Choroid plexus epithelial cell (primary cell): ENCODE measurements at places on chromosomes 6 and 20.

DNA sequence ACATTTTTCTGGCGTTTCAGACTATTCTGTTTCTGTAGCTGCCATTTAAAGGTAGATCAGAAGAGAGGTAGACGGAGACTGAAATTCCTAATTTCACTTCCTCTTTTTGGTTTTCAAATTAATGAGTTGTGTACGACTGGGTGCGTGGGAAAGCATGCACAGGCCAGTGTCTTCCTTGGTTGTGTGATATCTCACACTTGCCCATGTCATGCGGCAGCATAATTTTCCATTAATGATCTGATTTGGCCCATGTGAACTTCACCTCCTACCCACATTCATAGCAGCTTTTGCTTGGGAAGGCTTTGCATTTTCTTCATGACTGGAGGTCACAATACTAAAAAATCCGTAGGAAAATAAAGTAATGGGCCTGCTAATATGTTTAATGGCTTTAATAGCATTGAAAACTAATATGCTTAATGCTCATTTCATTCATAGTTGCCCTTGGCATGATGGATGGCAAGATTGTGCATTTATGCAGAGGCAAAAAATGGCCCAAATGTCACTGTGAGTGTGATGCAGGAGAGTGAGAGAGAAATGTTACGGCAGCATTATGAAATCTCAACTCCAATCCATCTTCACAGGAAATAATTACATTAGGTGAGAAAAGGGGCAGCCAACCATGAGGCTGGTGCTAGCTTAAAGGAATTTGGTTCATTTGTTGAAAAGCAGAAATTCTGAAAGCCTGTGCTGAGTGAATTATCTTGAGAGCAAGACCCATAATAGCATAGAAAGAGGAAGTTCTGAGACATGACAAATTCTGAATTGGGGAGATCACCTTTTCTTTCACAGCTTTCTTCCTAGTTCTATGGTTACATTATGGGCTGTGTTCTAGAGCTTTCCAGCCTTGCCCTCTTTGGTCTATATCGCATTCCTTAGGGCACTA is 69.0 kb upstream of the UST start:
- DNase-seq = no peak

- no peak for DNase-seq
Measured at GRCh38 chr6:106966671-106967640, 7.6 kb downstream of the CD24 start.

GRCh38 chr6:136968837-136969236 is 46.7 kb downstream of the SLC35D3 start:
- DNase-seq = no peak

DNA sequence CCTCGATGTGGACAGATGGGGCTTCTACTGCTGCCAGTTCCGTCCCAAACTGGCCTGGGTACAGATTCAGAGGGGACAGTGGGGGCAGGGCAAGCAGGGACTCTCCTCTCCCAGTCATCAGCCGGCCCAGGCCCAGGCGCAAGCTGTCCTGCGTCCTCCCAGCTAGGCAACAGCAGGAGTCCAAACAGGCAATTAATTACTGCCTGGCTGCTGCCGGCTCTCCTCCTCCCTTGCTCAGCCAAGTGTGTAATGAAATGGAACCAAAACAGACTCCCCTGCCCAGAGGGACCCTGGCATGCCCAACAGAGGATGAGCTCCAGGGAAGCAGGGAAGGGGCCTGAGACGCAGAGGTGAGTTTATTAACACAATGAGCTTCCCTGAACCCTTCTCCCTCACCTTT is 17.8 kb upstream of the SLC32A1 start:
- no peak for DNase-seq

DNA sequence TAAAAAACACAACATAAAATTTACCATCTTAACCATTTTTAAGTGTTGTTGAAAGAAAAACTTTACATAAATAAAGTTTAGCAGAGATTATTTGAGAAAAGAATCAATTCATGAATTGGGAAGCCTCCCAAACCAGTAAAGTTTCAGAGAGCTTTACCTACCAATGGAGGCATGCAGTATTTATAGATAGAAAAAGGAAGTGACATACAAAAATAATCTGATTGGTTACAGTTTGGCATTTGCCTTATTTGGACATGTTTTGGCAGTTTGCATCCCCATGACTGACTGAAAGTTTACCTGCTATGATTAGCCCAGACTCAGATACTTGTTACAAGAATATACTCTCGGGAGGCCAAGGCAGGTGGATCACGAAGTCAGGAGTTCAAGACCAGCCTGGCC is 3.7 kb upstream of the CMTR1 start:
- DNase-seq = no peak

GRCh38 chr20:38073307-38074071 is 39.9 kb downstream of the RPRD1B start:
- DNase-seq = peak; percentile 99

GRCh38 chr6:114634016-114634415 is 291.2 kb upstream of the HS3ST5 start:
- no peak for DNase-seq

DNA sequence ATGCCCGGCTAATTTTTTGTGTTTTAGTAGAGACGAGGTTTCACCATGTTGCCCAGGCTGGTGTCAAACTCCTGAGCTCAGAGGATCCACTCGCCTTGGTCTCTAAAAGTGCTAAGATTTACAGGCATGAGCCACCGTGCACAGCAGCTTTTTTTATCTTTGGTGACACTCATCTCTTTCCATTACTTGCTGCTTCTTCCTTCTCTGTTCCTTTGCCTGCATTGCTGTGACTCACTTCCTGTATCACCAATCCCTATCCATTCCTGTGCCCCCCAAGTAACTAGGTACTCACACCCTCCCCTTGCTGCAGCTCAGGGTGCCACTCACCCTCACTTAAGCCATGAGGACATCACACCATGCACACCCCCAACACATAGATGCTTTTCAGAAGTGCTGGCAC is 24.6 kb downstream of the KHDC1L start:
- no peak for DNase-seq

GRCh38 chr6:15897063-15897876 is 231.6 kb upstream of the MYLIP start:
- peak; percentile 73 for DNase-seq

DNA sequence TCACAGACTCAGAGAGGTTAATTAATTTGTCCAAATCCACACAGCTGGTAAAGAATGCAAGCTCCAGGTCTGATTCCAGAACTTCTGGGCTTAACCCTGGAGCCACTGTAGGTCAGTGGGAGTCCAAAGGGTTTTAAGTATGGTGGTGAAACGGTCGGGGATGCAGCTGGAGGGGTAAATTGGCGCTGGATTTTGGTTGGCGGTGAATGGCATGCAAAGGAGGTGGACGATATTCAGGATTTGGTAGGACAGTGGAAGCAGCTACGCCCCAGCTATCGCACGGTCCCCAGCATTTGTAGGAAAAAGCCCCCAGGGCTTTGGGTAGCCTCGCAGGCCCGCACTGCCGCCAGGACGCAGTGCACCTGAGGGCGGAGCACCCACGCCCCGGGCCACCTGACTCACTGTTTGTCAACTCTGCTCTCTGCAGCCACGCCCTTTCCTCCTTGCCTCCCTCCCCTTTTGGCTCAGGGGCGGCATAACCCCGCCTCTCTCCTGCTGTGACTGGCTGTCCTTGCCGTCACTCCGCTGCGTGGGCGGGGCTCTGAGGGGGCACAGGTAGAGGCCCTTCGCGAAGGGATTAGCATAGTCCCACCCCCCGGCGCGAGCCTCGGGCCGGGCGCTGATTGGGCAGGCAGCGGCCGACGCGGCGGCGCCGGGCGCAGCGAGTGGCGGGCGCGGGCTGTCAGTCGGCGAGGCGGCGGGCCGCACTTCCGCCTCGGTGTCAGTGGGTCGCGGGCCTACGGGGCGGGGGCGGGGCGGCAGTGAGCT is at the start of gene OSBPL2:
TSS of gene OSBPL2 (plus strand) at position 721 of the 768 bp plus-strand sequence. CDS start 17,664 bp downstream, outside the sequence.
- DNase-seq = peak; percentile 98

GRCh38 chr6:68637071-68637470 is 2.0 kb downstream of the ADGRB3 start:
- no peak for DNase-seq

DNA sequence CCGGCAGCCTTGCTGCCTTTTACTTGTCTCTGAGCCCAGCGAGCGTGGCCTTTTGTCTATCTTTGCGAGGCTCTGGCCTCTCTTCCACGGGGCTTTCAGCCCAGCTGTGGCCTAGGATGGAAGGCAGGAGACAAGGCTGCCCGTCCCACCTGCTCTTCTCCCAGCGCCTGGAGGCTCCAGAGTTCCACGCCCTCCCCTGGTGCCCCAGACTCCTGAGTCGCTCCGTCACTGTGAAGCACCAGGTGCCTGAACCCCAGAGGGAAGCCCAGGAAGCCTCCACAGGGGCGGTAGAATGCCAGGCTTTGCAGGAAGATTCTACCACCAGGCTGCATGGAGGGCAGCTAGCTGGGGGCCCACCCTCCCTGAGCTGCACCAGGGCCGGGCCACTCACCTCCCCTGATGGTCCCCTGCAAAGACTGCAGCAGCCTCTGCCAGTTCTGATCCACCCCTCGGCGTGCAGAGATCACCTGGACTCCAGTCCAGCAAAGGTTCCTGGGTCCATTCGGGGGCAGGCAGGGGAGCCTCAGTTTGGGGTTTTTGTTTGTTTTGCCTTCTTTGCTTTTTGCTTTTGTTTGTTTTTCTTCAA is 384.6 kb downstream of the CDH4 start:
- no peak for DNase-seq

DNA sequence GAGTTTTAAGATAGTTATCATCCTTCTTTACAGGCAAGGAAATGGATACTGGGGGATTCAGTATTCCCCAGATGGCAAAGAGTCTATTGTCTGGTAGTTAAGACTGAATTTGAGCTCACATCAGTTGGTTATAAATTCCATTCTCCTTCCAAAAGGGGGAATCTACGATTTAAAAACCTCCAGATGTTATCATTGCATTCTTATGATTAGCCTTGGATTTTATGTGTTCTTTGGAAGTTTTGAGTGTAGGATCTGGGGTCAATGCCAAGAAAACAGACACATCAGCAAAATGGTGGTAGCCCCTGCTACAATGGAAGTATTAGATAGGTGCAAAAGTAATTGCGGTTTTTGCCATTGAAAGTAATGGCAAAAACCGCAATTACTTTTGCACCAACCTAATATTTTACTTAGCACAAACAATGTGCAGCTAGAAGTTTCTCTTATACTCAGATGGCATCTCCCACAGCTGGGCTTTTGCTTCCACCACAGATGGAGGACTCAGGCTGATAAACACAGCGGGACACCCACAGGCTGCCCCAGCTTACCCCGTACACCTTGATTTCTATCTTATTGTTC is 168.2 kb upstream of the RIN2 start:
- DNase-seq = no peak

DNA sequence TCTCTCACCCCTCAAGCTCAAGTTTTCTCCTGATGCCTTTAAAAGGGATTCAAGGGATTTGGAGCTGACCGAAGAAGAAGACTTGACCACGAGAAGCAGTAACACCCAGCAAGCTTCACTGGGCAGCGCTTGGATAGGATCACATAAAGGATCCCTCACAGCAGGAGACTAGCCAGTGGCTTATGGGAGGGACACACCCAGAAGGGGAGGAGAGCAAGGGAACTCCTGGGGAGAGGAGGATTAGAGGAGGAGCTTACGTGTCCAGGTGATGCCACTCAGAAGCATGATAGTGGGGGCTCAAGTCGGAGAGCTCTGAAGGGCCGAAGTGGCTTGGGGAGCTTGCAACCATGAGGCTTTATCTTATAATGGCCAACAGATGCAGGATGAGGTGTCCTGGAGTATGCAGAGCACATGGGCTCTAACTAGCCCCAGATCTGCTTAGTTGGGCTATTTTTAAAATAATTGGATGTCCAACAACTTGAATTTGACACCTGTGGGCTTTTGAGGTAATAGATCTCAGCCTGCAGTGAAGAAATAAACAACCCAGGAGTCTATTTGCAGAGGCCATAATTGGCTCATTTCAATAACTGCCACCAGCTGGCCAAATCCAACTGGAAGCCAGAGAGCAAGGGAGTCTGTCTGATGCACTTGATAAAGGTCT is 137.9 kb upstream of the EXOC2 start:
- DNase-seq = no peak

DNA sequence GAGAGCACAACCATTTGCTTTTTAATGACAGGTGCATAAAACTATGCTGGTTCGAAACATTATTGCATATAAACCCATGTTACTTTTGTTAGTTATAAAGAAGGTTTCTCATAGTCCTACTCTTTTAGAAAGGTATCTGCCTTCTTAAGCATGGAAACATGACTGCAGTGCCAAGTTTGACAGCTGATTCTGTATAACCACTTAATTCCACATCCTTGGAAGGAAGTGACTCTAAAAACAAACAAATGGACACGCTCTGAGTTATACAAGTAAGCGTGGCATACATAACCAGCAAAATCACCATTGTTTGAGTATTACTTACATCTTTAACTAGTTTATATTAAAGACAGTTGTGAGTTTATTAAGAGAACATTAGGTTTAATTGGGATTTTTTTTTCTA is 125.0 kb upstream of the HDGFL1 start:
- DNase-seq = peak; percentile 52

DNA sequence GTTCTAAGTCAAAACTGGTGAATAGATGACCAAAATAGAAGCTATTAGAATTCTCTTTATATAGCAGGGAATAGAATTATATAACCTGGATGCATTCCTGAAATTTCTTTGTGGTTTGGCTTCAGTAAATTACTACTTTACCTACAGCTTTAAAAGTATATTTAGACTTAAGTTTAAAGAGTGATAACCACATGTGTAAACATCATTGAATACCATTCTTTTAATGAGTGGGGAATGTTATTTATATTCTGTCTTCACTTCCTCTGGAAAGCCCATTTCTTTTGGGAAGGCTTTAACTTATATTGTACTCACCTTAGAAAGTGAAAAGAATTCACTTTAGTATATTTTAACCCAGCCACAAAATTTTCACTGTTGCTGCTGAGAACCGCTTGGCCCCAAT is 39.1 kb downstream of the PLEKHG1 start:
- no peak for DNase-seq

GRCh38 chr20:15840636-15841301 is 732.5 kb downstream of the KIF16B start:
- no peak for DNase-seq

GRCh38 chr20:54112221-54112884 is 42.0 kb upstream of the BCAS1 start:
- no peak for DNase-seq

DNA sequence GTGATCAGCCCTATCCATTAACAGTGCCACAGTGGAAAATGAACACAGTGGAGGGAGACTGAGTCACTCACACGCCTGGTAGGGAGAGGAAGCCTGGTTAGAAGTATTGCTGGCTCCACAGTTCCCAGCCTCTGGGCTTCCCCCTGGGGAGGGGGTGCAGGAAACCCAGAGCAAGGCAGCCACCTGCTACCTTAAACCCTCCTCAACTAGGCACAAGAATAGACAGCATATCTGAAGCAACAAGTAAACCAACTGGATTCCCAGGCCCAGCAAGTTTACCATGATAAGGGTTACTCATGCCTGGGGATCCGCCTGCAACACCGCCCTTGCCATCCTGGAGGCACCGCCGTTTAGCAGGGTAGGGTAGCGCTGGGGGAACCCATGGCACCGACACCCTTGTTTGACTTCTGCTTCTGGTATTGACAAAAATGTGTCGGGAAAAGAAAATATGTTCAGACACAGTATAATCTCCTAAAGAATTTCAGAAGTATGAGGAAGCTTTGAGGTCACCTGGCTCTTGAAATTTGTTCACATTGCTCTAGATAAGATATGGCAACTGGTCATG is 38.3 kb downstream of the SLC22A23 start:
- DNase-seq = peak; percentile 28

- DNase-seq = peak; percentile 15
Measured at GRCh38 chr6:17967668-17968518, 19.5 kb downstream of the KIF13A start.
